H9 (cell line): ENCODE measurements at places on chromosomes 13 and 19. TPM values are rescaled to one million over a fixed set of nuclear protein-coding genes. Genes with fewer than 3 reads are reported as not detected.

C1QTNF9 gene
- total RNA-seq: not detected in 2 replicates

SIGLEC10 gene
- not detected in 2 replicates for total RNA-seq

ABHD8 gene
- total RNA-seq: 11.7 and 12.8 TPM in 2 replicates

MARCHF2 gene
- 23.1 and 27.5 TPM in 2 replicates for total RNA-seq

CBLC gene
- total RNA-seq: 14.2 and 15.9 TPM in 2 replicates

ZNF536 gene
- total RNA-seq: not detected in 2 replicates

PLA2G4C gene
- total RNA-seq: 6.5 and 7.0 TPM in 2 replicates

FCGBP gene
- total RNA-seq: 0.13 and 0.15 TPM in 2 replicates

NMRK2 gene
- 60.0 and 62.7 TPM in 2 replicates for total RNA-seq

GRCh38 chr19:29514525-29515232 lies 11.1 kb upstream of the VSTM2B start:
- no peak overlapping the region for H3K4me3 ChIP-seq
- no peak overlapping the region for H3K27ac ChIP-seq
- no peaks in the 10 kb centered on the region for H3K27me3 ChIP-seq
- H3K4me1 ChIP-seq: no peaks in the 10 kb centered on the region
- no peak for DNase-seq
- H3K36me3 ChIP-seq: no peaks in the 10 kb centered on the region

GRCh38 chr19:50531171-50531612 lies 17.5 kb upstream of the ASPDH start:
- no peaks in the 10 kb centered on the region for H3K27me3 ChIP-seq
- no peak overlapping the region for H3K27ac ChIP-seq
- no peak overlapping the region for H3K4me3 ChIP-seq
- DNase-seq: no peak
- peaks cover 18% of the 10 kb centered on the region for H3K36me3 ChIP-seq

- peak overlapping the region; percentile 66 for H3K4me3 ChIP-seq
- no peaks in the 10 kb centered on the region for H3K27me3 ChIP-seq
- H3K4me1 ChIP-seq: no peaks in the 10 kb centered on the region
Observed at GRCh38 chr19:11293433-11294389, 2.2 kb upstream of the TSPAN16 start.

DNA sequence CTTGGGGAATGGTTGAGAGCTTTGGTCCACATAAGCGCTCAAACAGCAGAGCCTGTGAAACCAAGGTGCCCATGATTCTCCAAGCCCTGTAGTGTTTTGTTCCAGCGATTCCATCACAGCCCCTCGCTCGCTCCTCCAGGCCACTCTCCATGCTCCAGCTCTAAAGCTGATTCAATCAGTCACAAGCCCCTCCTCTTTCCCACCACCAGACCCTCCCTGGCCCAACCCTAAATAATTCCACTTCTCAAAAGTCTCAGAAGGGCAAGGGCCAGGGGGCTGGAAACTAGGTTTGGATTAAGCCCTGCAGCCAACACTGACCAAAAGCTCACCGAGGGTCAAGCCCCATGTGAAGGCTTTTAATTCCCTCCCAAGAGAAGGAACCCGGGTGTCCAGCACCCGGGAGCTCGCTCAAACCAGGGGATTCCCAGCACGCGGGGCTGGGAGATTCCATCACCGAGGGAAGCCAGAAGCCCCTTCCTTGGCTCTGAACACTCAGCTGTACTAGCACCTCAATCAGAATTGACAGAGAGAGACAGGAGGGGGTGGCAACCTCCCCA lies 1.5 kb downstream of the ZNF296 start:
- H3K36me3 ChIP-seq: peaks cover 35% of the 10 kb centered on the region

DNA sequence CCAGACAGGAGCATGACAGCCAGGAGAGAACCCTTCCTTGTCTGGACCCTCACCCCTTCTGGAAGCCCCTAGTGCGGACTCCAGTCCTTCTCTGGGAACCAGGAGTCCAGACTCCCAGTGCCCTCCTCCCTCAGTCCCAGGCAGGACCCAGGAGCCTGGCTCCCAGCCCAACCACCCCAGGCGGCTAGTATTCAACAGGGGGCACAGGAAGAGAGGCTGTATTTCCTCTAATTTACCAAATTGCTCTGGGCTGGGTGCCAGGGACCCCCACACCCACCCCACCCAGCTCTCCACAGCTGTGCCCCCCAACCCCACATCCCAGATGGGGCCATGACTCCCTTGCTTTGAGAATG lies 3.3 kb downstream of the GRIN2D start:
- peaks cover 6% of the 10 kb centered on the region; the same call in 1 of the 2 replicates for H3K4me1 ChIP-seq
- no peak overlapping the region for H3K27ac ChIP-seq
- peaks cover 8% of the 10 kb centered on the region; the same call in 1 of the 2 replicates for H3K27me3 ChIP-seq
- DNase-seq: no peak
- H3K36me3 ChIP-seq: no peaks in the 10 kb centered on the region

DNA sequence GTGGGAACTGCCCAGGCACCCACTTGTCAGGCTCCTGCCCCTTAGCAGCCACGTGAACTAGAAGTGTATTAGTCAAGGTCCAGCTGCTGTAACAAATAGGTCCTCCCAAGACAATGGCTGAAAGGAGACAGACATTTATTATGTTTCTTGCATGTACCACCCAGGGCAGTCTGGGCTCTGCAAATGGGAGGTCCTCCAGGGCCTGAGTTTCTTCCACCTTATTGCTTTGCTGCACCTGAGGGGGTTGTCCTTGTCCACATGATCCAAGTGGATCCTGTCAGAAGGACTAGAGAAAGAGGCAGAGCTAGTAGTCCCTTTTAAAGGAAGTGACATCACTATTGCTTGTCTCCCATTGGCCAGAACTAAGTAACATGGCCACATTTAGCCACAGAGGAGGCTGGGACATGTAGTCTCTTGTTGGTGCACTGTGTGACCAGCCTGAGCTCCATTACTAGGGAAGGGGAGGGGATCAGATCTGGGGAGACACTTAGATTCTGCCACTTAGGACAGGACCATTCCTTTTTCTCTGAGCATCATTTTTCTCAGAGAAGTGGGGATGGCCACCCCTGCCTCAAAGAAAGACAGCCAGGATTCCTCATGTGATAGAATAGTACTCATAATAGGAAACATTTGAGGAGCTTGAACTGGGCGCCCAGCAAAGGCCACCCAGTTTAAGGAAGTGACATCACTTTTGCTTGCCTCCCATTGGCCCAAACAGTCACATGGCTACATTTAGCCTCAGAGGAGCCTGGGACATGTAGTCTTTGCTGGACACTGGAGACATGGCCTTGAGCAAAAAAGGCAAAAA lies 15.1 kb downstream of the CC2D1A start:
- peaks cover 39% of the 10 kb centered on the region for H3K36me3 ChIP-seq
- peak; percentile 47 for DNase-seq

- DNase-seq: no peak
- peaks cover 4% of the 10 kb centered on the region; the same call in 1 of the 2 replicates for H3K27me3 ChIP-seq
- no peak overlapping the region for H3K27ac ChIP-seq
- H3K4me1 ChIP-seq: 0 out of 2 replicates have a peak, but pooled peaks cover 1% of the 10 kb centered on the region
Observed at GRCh38 chr13:46553521-46553885, 533 bp downstream of the LRCH1 start.

- no peak for DNase-seq
- H3K27me3 ChIP-seq: no peaks in the 10 kb centered on the region
- H3K27ac ChIP-seq: no peak overlapping the region
- H3K4me3 ChIP-seq: no peak overlapping the region
- no peaks in the 10 kb centered on the region for H3K36me3 ChIP-seq
- H3K4me1 ChIP-seq: no peaks in the 10 kb centered on the region
Observed at GRCh38 chr13:30551189-30551588, 66.5 kb upstream of the USPL1 start.

DNA sequence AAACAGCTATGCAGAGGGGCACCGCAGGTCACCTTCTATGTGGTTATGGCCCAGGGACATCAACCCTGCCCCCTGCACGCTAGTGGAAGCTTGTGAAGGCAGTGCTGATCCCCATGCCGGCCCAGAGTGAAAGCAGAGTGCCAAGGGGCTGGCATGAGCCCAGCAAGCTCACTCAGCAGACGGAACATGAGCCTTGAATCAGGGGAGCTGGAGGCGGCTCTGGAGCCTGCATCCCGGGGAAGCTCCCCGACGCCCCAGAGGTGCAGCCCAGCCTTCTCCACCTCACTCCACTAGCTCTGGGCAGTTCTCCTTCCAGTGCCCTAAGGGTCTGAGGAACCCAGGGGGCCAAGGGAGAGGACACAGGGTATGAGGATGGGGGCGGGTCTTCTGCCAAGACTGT lies 19.0 kb upstream of the ISYNA1 start:
- no peaks in the 10 kb centered on the region for H3K4me1 ChIP-seq
- H3K27ac ChIP-seq: no peak overlapping the region
- no peaks in the 10 kb centered on the region for H3K27me3 ChIP-seq
- H3K36me3 ChIP-seq: peaks cover 42% of the 10 kb centered on the region
- H3K4me3 ChIP-seq: no peak overlapping the region
- DNase-seq: no peak

- H3K4me3 ChIP-seq: no peak overlapping the region
- no peaks in the 10 kb centered on the region for H3K4me1 ChIP-seq
- no peak overlapping the region for H3K27ac ChIP-seq
- peaks cover 8% of the 10 kb centered on the region; the same call in 2 of the 3 replicates for H3K36me3 ChIP-seq
- no peaks in the 10 kb centered on the region for H3K27me3 ChIP-seq
- DNase-seq: no peak
Observed at GRCh38 chr13:111232191-111232590, 88.3 kb upstream of the TEX29 start.

DNA sequence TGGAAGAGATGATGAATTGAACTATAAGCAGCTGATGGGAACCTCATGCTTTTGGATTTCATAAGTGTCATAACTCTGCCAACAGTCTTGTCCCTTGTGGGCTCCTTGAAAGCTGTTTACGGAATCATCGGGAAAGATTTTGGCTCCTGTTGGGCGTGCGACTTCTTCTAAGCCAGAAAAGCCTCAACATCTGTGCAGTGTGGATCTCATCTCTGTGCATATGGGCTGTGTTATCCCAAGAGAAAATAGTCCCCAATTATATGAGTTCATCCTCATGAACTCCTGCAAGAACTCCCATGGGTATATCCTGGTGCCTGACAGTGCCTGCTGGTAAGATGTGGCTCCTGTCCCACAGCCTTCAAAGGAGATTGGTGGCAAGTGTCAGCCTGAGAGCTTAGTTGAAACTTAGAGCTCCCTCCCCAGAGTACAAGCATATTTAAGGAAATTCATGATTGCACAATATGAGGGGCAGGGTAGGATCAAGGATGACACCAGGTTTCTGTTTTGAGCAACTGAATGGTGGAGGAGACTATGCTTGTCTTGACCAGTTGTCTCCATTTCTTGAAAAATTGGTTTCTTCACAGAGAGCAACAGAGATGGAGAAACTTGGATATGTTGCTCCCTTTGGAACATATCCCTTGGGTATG lies 243.5 kb downstream of the ITGBL1 start:
- no peak overlapping the region for H3K4me3 ChIP-seq
- H3K4me1 ChIP-seq: no peaks in the 10 kb centered on the region
- no peaks in the 10 kb centered on the region for H3K27me3 ChIP-seq
- no peak overlapping the region for H3K27ac ChIP-seq

DNA sequence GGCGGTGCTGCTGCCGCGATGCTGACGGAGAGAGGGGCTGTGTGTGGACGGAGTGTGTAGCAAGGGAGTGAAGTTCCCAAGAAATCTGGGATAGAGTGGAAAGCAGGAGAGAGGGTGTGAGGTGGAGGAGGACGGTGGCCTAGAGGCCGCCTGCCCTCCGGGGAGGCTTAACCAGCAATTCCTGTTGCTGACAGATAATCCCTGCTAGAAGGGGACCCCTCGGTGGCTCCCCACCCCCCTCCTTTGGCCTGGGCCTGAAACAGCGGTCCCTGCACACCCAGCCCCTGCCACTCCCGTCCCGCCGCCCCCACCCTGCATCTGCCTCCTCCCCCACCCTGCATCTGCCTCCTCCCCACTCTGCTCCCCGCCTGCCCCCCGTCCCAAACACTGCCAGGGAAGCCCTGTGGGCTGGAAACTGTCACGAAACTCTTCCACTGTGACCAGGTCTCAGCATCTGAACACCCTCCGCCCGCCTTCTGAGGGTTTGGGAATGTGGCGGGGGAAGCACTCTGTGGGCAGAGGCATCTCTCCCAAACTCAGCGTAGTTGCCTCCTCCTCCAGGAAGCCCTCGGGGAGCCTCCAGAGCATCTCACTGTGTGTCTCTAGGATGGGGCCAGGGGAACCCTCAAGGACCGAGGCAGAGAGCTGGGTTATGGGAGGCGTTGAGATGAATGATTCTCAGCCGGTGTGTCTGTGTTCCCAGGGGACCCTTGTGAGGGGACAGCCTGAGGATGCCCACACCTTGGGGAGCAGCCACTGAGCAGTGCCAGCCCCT lies 17.1 kb upstream of the MATK start:
- no peak overlapping the region; the same call in 2 of the 3 replicates for H3K4me3 ChIP-seq
- no peaks in the 10 kb centered on the region for H3K36me3 ChIP-seq
- no peaks in the 10 kb centered on the region for H3K27me3 ChIP-seq
- H3K27ac ChIP-seq: no peak overlapping the region
- no peak for DNase-seq
- H3K4me1 ChIP-seq: no peaks in the 10 kb centered on the region

GRCh38 chr19:46461537-46461936 lies 9.8 kb downstream of the PNMA8A start:
- H3K36me3 ChIP-seq: no peaks in the 10 kb centered on the region; the same call in 2 of the 3 replicates
- H3K4me1 ChIP-seq: no peaks in the 10 kb centered on the region
- no peaks in the 10 kb centered on the region for H3K27me3 ChIP-seq
- H3K4me3 ChIP-seq: no peak overlapping the region
- DNase-seq: no peak

- no peak overlapping the region for H3K27ac ChIP-seq
- no peaks in the 10 kb centered on the region for H3K36me3 ChIP-seq
- DNase-seq: no peak
- H3K4me3 ChIP-seq: no peak overlapping the region
- peaks cover 12% of the 10 kb centered on the region for H3K4me1 ChIP-seq
- no peaks in the 10 kb centered on the region for H3K27me3 ChIP-seq
Observed at GRCh38 chr19:35206379-35206778, 22.2 kb downstream of the FAM187B start.

DNA sequence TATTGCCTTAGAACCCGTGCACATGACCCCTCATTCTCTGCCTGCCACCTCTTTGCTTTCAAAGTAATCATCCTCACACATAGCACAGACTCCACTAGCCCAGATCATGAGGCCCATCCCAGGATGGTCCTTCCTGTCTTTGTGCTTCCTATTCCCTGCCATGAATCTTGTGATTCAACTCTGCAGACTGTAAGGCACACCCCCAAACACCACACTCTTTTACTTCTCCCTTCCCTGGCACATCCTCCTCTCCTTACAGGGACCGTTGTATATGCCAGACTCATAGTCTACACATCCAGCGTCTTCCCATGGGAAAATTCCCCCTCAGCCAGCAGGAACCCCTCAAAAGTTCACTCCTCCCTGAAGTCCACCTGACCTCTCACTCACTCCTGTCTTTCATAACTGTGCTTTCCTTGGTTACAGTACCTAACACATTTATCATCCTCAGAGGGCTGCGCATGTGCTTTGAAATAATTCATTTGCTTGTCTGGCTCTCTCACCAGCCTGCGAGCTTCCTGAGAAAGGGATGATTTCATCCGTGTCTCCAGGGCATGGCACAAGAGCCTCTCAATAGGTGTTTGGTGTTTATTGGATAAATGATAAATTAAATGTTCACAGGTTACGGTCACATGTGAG lies 26.8 kb upstream of the LRCH1 start:
- no peak overlapping the region for H3K4me3 ChIP-seq
- peaks cover 3% of the 10 kb centered on the region; the same call in 1 of the 2 replicates for H3K36me3 ChIP-seq
- no peak for DNase-seq
- no peaks in the 10 kb centered on the region for H3K27me3 ChIP-seq
- H3K27ac ChIP-seq: no peak overlapping the region
- peaks cover 2% of the 10 kb centered on the region; the same call in 1 of the 2 replicates for H3K4me1 ChIP-seq

GRCh38 chr19:18726846-18727245 lies 43.4 kb downstream of the CRTC1 start:
- H3K36me3 ChIP-seq: peaks cover 7% of the 10 kb centered on the region
- no peak for DNase-seq
- no peak overlapping the region for H3K27ac ChIP-seq
- H3K4me1 ChIP-seq: no peaks in the 10 kb centered on the region

GRCh38 chr19:763869-764268 lies 13.0 kb downstream of the MISP start:
- no peaks in the 10 kb centered on the region for H3K27me3 ChIP-seq
- H3K27ac ChIP-seq: no peak overlapping the region
- no peaks in the 10 kb centered on the region; the same call in 1 of the 2 replicates for H3K36me3 ChIP-seq
- no peak overlapping the region for H3K4me3 ChIP-seq
- DNase-seq: no peak
